ENCODE measurements at places on chromosomes 7 and 10.

- DNase-seq, result no peak
Observed at GRCh38 chr10:70176441-70176840, 6.1 kb upstream of the SAR1A start.

GRCh38 chr7:2164646-2165045 is 68.1 kb downstream of the MAD1L1 start:
- no peak for DNase-seq

GRCh38 chr10:52442576-52442975 is 128.5 kb downstream of the DKK1 start:
- no peak for DNase-seq

- DNase-seq, result no peak
Observed at GRCh38 chr7:73844848-73845460, 2.6 kb upstream of the METTL27 start.

- DNase-seq, result no peak
Observed at GRCh38 chr7:80924090-80924489, 5.2 kb upstream of the SEMA3C start.

- no peak for DNase-seq
Observed at GRCh38 chr10:117004227-117005025, 561 bp downstream of the SHTN1 start.
